Epithelial cell of esophagus (primary cell): ENCODE measurements at places on chromosomes 12 and 14.
A peak's percentile ranks its signal among the peaks of the same experiment; 100 is the strongest.

DNA sequence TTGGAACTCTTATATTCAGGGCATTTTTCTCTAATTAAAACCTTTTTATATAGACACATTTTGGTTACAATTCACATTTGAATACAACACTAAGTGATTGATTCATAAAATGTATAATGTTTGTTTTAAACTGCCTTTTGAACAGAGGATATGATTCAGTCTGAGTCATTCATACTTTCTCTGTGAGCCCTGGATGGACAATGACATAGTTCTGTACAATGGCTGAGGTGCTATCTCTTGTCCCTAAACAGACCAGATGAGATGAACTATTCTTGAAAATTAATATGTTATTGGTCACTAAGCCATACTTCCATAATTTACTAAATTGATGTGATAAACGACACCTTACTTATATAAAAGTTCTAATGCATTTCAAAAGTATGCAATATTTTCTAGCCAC is 199.7 kb upstream of the ATXN7L3B start:
- DNase-seq = peak; percentile 81

- DNase-seq = no peak
Measured at GRCh38 chr12:40107803-40108620, 2.1 kb upstream of the SLC2A13 start.

GRCh38 chr12:3303410-3304136 is 187.4 kb upstream of the PRMT8 start:
- DNase-seq = peak; percentile 82

DNA sequence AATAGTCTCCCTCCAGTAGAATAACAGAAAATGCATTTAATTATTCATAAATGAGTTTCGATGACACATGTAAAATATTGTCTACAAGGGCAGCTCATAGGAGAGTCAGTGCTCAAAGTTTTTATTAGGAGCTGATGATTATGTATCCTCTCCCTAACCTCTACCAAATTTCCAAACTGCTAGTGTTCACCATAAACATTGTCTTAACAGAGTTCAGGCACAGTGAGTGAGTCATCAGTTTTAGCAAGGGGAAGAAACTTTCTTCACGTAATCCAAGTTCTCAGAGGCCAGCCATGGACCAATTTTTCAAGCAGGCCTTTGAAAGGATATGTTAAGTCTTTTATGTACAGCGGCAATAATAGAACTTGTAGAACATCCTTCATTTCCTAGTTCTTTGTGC is 649.2 kb upstream of the MIS18BP1 start:
- DNase-seq = peak; percentile 11

DNA sequence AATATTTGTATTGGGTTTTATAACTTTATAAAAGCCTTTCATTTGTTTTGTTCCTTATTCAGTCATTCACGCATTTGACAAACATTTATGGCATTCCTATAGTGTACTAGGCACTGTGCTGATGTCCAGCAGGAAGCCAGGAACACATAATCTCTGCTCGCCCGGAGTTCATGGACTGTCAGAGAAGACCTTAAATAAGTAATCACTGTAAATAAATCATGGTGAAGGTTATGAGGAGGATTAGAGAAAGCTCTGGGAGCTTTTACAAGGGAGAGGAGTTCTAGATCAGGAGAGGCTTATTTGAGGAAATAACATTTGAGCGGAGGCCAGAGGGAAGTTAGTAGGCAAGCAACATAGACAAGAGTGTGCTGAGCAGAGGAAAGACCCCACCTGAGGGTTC is 1.4 kb upstream of the RDH11 start:
- no peak for DNase-seq

DNA sequence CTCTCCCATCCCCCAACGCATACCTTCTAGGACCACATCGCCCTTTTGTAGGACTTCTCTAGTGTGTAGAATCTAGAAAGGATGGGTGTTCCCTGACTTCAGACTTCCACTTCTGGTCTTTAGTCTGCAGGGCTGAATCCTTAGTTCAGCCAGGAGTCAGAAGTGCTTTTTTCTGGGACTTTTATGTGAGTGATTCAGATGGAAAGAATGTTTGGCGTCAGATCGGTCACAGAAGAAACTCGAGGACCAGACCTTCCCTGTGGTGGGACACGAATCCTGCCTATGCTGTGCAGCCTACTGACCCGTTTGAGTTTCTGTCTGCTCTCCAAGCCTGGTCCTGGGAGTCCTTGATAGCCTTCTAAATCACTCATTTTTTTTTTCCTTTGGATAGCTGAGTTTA is 165.4 kb upstream of the SSTR1 start:
- peak; percentile 1 for DNase-seq

DNA sequence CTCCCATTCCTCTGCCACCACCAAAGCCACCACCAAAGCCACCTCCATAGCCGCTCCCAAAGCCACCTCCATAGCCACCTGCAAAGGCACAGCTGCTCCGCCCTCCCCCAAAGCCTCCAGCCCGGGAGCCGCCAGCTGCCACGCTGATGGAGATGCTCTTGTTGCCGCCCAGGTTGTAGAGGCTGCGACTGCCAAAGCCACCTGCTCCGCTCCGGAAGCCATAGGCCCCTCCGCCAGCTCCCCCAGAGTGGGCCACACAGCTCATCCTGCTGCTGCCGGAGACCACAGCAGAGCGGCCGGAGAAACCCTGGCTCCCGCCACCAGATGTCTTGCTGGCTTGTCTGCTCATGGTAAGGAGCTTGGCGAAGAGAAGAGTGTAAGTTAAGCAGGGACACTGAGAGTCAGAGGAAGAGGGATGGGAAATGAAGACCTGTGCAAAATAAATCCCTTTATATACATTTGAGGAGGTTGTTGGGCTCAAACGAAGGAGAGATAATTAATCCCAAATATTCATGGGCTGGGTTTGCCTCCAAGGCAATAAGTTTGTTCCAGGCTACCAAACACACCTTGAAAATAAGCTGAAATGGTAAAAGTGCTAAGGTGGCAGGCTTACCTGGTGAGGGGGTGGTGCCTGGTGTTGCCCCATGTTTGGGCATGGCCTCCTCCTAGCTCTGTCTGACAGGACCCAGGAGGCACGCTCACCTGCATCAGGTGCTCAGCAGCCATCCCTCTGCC is at the start of gene KRT3:
TSS of gene KRT3 (minus strand) at position 424 of the 735 bp plus-strand sequence. CDS start at position 349, 75 bp downstream.
- DNase-seq = no peak

GRCh38 chr14:91964724-91965123 is 17.2 kb upstream of the FBLN5 start:
- DNase-seq = no peak

GRCh38 chr12:80780746-80781145 is 64.0 kb downstream of the MYF5 start:
- DNase-seq = no peak

DNA sequence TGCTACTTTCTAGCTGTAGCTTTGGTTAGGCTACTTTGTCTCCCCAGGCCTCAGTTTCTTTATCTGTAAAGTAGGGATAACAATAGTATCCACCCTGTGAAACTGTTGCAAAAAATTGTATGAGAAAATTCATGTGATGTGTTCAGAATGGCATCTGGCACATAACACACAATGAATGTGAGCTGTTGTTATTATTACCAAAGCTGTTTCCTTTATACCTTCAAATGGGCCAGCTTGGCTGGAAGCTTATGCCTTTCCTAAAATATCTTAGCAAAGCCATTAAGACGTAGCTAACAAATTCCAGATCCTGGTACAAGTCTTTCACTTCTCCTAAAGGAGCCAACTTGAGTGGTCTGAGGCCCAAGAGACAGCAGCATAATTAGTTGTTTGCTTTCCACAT is 25.2 kb upstream of the MANSC4 start:
- no peak for DNase-seq

GRCh38 chr12:617304-617915 is 45.8 kb downstream of the NINJ2 start:
- DNase-seq = no peak

DNA sequence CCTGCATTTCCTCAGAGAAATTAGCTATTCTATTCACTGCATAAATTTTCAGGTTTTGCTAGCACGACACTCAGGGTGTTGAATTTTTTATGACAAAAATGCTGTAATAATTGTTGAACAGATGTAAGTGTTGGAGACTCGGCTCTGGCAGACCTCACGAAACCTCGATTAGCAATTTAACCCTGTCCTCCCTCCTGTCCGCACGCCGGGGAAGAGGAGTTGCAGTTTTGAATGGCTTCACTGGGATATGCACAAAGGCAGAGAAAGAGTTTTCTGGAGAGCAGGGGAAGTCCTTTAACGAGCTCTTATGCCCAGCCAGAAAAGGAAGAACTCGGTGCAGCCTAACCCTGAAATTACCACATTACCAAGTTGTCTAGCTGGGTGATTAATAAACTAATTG is 661.1 kb downstream of the VRK1 start:
- DNase-seq = no peak

DNA sequence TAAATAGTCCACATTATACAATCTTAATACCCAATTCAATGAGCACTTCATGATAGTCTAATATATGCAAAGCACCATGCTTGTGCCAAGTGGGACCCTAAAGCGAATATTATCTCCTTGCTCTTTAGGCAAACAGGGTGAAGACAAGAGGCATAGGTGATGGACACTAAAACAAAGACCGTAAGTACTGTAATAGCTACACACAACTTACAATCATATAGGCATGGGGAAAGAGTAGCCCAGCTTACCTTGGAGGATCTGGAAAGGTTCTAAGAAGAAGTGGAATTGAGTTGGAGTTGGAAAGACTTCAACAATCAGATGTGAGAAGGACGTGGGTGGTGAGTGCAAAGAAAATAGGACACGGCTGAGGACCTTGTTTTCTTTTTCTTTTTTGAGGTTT is 19.1 kb upstream of the BCL2L14 start:
- no peak for DNase-seq

DNA sequence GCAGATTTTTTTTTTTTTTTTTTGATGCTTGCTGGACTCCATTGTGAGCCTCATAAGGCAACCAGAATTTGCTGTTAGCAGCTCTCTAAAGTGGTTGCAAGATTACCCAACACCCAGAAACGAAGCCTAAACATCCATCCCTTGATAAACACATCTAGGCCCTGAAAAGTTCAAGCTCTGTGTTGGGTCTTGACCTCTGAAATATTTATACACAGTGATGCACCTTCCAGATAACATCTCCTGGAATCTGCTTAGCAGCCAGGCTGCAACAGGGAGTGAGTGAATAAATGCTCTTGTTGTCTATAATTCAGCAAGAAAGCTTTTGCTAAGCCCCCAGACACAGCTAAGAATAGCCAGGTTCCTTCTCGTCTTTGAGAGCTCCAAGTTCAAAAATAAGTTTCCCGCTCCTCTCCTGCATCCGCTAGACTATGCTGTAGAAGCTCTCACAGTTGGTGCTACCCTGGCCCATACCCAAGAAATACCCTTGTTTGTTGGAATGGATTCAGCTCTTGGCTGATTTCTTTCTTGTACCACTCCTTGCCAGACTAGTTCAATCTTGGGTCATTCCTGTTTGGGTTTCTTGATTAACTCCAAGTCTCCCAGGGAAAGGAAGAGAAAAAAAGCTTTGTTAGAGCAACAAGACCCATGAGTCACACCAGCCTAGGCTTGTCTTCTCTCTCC is 610.6 kb upstream of the TBX3 start:
- peak; percentile 39 for DNase-seq

- no peak for DNase-seq
Measured at GRCh38 chr14:51883232-51883631, 22.8 kb downstream of the GNG2 start.

GRCh38 chr14:33206981-33207380 is 268.3 kb downstream of the NPAS3 start:
- no peak for DNase-seq

DNA sequence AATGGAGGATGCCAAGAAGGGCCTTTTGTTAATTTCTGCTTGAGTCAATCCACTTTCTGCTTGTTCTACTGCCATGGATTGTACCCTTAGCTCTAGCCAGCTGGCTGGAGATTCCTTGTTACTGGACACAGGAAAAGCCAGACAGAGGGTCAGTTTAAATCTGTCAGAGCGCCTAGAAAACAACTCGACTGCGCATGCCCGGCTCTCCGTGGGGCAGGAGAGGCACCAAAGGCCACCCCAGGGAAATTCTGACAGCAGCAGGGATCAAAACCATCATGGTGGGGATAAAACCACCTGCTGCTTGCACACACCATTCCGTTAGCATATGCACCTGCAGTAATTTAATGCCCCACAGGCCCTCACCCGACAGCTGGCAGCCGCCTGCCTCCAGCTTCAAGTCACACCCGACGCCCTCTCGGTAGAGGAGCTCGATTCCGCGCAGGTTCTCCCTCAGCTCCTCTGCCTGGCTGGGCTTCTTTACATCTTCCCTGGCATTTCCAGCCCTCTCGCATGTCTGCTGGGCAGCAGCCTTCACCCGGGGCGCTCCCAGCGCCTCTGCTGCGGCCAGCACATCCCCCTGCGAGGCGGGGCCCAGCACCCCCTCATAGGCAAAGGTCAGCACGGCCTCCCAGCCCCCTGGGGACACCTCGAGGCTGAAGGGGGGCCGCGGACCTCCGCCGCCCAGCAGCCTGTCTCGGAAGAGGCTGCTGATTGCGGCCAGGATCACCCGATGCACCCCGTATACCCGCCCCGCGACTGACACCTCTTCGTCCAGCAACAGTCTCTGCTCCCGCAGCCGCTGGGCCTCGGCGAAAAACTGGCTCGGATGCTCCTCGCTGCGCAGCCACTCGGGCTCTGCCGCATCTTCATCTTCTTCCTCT is 1.0 kb downstream of the KLHL33 start:
- DNase-seq = no peak

DNA sequence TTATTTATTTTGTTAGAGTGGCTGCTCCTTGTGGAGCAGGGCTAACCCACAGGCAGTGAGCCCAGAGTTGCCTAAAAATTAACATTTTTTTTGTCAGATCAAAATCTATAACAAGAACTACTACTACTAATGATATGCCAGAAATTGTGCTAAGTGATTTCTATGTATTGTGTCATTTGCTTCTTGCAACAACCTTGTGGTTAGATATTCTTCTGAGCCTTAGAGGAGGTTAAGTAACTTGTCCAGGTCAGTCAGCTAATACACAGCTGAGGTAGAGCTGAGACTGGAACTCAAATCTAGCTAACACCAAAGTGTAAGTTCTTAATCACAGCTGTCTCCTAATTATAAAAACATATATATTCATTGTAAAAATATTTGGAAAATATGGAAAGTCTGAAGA is 29.8 kb downstream of the CFL2 start:
- DNase-seq = peak; percentile 23

DNA sequence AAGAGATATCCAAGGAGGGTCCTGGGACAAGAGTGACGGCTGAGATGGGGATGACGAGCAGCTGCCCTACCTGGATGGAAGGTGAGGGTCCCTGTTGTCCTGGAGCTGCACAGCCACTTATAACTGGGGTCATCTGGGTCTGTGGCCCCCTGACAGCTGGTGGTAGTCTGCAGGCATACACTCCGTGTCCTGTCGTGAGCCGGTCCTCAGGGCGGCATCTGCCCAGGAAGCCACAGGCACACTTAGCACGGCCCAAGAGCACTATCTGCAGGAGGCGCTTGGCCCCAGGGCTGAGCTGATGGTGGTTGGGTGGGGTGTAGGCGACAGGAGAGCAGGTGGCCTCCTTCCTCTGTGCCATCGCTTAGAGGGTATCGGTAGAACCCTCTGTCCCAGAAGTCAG is 248.1 kb downstream of the CACNA1C start:
- no peak for DNase-seq

DNA sequence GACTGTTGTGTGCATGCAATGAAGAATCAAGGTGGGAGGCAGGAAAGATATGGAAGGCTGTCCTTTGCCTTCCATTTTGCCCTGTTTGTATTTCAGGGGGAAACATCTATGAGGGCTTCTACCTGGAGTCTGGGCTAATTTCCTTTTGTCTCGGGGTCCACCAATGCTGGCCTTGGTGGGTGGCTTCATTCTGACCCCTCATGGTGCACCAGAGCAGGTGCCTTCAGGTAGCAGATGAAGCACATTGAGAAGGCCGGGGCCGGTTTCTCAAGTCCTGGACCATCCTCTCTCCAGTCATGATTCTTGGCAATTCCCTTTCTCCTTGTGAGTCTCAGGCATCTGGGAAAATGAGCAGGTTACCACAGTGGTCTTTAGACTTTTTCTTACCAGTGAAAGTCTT is 47.2 kb downstream of the RPH3A start:
- DNase-seq = no peak
